ENCODE measurements at places on chromosomes 16 and 17.

- DNase-seq = no peak
Observed at GRCh38 chr17:9409878-9410277, 165.7 kb downstream of the STX8 start.

GRCh38 chr17:6627019-6627418 lies 13.5 kb downstream of the KIAA0753 start:
- DNase-seq = no peak

DNA sequence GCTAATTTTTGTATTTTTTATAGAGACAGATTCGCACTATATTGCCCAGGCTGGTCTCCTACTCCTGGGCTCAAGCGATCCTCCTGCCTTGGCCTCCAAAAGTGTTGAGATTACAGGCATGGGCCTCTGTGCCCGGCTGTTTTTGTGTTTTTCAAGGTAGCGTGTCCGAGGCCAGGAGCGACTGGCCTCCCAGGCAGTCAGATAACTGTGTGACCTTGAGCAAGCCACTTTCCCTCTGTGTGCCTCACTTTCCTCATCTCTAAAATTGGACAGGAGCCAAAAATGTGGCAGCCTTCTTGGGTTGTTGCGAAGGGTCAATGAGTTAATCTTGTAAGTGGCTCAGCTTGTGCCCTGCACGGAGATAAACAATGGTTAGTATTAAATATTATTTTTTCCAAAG lies 2.4 kb downstream of the ABCC1 start:
- DNase-seq = no peak

- DNase-seq = no peak
Observed at GRCh38 chr16:57077714-57078113, 14.7 kb upstream of the CPNE2 start.

- DNase-seq = no peak
Observed at GRCh38 chr16:47780213-47780875, 319.2 kb downstream of the PHKB start.

GRCh38 chr16:10852286-10852685 lies 24.7 kb upstream of the CIITA start:
- DNase-seq = no peak

- DNase-seq = no peak
Observed at GRCh38 chr16:23367564-23367963, 65.5 kb downstream of the SCNN1B start.

- DNase-seq = no peak
Observed at GRCh38 chr17:50349243-50349600, 3.3 kb downstream of the XYLT2 start.

DNA sequence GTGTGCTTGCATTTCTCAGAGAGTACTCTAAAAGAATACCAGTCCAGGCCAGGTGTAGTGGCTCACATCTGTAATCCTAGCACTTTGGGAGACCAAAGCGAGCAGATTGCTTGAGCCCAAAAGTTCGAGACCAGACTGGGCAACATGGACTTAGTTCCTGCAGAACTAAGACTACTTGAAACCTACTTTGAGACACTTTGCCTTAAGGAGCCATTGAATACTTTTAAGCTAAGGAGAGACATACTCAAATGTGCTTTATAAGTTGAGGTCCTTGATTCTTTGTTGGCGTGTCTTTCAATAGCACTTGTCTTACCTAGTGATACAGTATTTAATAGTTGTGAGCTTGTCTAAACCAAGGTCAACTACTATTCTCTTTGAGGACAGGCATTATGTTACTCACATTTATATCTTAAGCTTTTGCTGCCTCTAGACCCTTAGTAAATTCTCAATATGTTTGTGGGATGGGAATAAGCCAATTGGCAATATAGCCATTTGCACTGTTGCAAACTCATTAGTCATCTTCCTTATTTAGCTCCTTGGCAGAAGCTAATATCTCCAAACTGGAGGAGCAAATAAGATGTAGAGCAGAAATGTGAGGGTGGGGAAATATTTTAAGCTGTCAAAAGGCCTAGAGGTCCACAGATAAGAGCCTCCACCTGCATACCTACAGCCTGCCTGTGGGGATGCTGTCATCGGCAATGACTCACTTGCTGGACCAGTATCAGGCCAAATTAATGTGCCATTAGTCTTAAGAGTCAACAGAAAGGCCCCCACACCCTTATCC lies 16.3 kb downstream of the SCPEP1 start:
- DNase-seq = no peak

DNA sequence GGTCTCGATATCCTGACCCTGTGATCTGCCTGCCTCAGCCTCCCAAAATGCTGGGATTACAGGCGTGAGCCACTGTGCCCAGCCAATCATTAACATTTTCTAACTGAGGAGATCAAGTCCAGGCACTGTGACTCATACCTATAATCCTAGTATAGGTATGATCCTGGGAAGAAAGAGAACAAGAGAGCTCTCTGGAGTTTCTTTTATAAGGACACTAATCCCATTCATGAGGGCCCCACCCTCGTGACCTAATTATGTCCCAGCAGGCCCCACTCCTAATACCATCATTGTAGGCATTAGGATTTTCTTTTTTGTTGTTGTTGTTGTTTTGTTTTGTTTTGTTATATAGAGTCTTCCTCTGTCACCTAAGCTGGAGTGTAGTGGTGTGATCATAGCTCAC lies 80.4 kb downstream of the CACNG3 start:
- DNase-seq = no peak

DNA sequence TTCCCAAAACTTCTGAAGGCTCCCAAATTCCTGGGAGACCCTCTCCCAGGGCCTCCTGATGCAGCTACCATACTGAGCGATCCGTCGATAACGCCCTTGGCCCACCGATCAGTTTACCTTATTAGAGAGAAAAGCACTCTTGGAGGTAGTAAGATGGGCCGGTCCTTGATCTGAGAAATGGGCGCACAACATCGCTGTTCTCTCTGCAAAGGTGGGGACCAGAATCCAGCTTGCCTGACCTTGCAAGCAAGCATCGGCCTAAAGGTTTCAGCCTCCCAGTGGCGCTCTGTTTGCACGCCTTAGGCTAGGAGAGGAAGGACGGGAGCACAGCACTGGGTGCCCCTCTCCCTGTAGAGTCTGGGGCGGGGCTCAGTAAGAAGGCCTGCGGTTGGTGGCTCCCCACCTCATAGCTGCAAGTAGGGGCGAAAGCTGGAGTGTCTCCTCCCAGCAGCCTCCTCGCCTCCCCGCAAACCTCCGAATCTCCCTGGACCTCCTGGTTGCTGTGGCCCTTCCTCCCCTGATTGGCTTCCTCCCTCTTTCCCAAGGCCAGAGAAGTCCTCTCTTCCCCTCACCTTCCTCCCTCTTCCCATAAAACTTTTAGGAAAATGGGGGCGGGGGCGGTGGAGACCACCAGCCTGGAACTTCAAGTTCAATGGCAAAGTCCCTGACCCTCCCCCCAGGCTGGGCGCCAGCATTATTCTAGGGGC lies at the start of gene PRAC1:
TSS of gene PRAC1 (minus strand) at position 318 of the 707 bp plus-strand sequence. CDS start at position 192, 126 bp downstream.
- no peak for DNase-seq

DNA sequence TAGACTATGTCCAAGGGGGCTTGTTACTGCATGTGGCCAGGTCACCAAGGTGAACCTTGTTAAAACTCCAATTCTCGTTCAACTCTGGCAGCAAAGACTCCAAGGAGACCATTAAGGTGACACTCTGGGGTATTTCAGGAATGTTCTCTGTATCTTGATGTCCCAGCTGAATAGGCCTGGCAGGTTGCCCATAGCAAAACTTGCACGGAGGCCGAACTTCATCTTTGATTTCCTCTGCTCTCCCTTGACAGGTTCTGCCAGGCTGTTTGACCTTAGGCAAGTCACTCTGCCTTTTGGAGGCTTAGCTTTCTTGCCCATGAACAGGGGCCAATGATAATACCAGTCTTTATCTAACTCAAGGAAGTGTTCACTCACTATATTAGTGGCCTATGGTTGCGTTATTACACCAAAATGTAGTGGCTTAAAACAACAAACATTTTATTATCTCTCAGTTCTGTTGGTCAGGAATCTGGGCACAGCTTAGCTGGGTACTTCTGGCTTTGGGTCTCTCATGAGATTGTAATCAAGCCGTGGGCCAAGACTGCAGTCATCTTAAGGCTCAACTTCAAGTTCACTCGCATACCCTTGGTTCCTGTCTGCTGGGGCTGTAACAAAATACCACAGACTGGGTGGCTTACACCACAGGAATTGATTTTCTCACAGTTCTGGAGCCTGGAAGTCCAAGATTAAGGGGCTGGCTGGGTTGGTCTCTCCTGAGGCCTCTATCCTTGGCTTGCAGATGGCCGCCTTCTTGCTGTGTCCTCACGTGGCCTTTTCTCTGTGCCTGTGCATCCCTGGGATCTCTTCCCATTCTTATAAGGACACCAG lies 168.5 kb downstream of the UTP18 start:
- no peak for DNase-seq

- DNase-seq = no peak
Observed at GRCh38 chr16:69741951-69742904, 12.5 kb downstream of the NOB1 start.

DNA sequence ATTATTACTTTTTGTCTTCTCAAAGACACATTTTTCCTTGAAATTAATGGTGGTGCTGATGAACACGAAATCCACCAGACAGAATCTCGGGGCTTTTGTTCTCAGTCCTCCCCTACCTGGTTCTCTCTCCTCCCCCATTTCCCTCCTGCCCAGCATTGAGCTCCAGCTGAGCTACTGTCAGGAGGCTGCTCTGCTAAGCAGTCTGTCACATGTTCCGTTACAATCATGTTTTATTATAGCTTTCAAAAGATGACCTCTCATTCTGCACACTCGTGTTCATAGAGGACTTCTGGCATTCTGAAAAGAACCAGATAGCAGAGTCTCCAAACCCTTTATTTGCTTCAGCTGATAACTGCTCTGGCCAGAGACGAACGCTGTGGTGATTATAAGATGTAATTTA lies 732.5 kb upstream of the RBFOX1 start:
- DNase-seq = no peak

DNA sequence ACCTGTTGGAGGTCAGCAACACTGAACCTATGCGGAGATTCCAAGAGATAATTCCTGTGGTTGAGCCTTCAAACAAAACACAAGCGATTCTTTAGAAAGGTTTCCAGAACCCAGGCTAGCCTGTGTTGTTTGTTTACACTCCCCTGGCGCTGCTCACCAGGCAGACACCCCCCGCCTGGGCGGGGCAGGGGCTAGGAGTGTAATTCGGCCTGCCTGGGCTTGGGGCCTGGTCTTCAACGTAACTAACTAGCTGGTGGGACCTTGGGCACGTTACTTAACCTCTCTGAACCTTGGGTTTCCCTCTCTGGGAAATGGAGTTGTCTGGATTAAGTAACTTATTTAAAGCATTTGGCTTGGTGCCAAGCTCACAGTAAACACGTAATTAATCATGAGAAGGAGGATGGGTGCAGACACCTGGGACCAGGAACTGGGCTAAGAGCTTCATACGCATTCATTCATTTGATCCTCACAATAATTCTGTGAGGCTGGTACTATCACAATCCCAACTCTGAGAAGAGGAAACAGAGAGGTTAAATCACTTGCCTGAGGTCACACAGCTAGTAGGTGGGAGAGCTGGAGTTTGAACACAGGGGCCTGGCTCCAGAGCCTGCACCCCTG lies 7.6 kb upstream of the ARHGAP27 start:
- no peak for DNase-seq

GRCh38 chr17:56521414-56522141 lies 71.9 kb upstream of the NOG start:
- DNase-seq = no peak

DNA sequence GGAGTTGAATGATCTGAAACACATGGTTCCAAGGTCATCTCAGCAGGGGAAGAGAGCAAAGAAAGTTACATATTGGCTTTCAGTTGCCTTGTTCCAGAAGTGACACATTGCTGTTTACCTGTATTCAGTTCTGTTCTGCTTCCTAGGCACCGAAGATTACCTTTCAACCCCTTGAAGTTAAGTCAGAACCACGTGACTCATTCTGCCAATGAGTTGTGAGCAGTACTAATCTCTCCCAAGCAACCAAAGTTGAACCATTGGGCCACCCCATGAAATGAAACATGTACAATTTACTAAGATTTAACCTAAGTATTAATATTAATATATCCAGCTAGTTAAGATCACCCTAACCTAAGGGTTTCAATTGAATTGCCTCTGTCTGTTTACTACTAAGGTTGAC lies 439.2 kb upstream of the MAF start:
- DNase-seq = no peak

- DNase-seq = no peak
Observed at GRCh38 chr17:50283246-50283645, 9.0 kb downstream of the TMEM92 start.

- no peak for DNase-seq
Observed at GRCh38 chr17:77409282-77410161, 268.8 kb downstream of the SEC14L1 start.

- no peak for DNase-seq
Observed at GRCh38 chr16:11976850-11977375, 379 bp downstream of the SNX29 start.

- no peak for DNase-seq
Observed at GRCh38 chr17:7258731-7259554, 3.3 kb downstream of the CLDN7 start.

- no peak for DNase-seq
Observed at GRCh38 chr17:74565126-74565525, 2.2 kb downstream of the CD300H start.

- no peak for DNase-seq
Observed at GRCh38 chr16:50584033-50584722, 36.0 kb downstream of the NKD1 start.

DNA sequence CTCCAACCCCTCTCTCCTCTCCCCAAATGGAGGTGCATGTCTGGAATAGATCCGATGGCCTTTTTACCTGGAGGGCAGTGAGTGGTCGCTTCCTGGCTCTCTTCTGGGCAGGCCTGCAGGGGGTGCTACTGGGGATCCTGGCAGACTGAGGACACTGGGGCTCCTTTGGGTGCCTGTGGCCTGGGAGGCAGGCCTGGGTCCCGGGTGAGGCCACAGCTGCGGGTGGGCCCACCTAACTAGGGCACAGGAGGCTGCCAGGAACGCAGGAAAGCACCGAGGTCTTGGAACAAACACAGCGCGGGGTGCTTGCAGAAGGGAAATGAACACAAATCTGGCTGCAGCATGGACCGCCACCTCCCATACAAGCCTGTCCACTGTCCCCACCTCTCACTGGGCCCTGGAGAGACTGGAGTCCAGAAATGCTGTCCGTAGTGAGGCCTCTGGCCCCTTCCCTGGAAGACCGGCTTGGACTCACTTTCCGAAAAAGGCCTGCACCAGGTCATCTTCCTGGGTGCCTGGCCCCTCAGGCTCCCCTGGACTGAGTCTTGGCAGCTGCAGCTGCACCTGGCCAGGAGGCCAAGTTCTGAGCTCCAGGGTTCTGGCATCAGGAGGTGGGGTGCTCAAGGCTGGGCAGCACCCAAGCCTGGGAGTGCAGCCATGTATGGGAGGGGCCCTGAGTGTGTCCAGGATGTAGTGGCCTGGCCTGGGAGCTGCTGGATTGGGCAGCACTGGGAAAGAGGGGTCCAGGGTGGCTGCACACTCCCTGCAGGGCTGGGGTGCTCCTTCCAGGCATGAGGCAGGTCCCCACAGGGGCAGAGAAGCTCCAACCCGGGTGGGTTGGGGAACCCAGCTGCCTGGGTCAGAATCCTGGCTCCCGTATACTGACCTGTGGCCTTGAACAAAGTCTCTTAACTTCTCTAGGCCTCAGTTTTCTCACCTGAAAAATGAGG lies 195.1 kb downstream of the IRF8 start:
- DNase-seq = no peak

DNA sequence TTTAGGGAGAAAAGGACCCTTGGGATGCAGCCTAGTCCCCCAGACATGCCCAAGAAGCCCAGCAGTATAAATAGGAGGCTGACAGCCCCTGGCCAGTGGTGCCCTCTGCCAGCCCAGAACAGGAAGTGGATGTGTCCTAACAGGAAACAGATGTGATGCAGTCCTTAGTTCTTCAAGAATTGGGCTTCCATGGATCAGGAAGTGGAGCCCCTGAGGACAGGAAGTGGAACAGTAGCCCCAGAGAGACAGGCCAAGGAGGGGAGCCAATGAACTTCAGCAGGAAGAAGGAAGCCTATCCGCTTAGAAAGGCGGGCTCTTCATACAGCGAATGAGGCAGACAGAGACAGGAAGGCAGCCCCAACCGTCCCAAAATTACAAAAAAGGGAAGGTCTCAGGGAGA lies 7.2 kb downstream of the CTF1 start:
- DNase-seq = no peak

Data from activated CD8-positive, alpha-beta memory T cell treated with anti-CD3 and anti-CD28 coated beads for 4 hours (primary cell).